Progenitor cell of endocrine pancreas (in vitro differentiated cells): ENCODE measurements at places on chromosomes 13 and 19.
A peak's percentile ranks its signal among the peaks of the same experiment; 100 is the strongest.

- peak overlapping the region; percentile 42 for H3K27ac ChIP-seq
- peaks cover 22% of the 10 kb centered on the region for H3K4me1 ChIP-seq
- no peaks in the 10 kb centered on the region for H3K27me3 ChIP-seq
- H3K4me3 ChIP-seq = no peak overlapping the region
- DNase-seq = no peak
These were observed 55.2 kb downstream of the ATP7B start for GRCh38 chr13:51955816-51956603.

GRCh38 chr13:48998641-48999292 is 23.1 kb downstream of the FNDC3A start:
- no peak overlapping the region for H3K4me3 ChIP-seq
- no peak for DNase-seq
- no peak overlapping the region for H3K27ac ChIP-seq
- no peaks in the 10 kb centered on the region for H3K4me1 ChIP-seq
- H3K36me3 ChIP-seq = peaks cover 37% of the 10 kb centered on the region

- H3K27me3 ChIP-seq = no peaks in the 10 kb centered on the region
- no peak for DNase-seq
- H3K4me3 ChIP-seq = no peak overlapping the region
- peaks cover 19% of the 10 kb centered on the region for H3K36me3 ChIP-seq
- H3K4me1 ChIP-seq = no peaks in the 10 kb centered on the region
- no peak overlapping the region for H3K27ac ChIP-seq
These were observed 104.5 kb downstream of the PIBF1 start for GRCh38 chr13:72886272-72887067.

DNA sequence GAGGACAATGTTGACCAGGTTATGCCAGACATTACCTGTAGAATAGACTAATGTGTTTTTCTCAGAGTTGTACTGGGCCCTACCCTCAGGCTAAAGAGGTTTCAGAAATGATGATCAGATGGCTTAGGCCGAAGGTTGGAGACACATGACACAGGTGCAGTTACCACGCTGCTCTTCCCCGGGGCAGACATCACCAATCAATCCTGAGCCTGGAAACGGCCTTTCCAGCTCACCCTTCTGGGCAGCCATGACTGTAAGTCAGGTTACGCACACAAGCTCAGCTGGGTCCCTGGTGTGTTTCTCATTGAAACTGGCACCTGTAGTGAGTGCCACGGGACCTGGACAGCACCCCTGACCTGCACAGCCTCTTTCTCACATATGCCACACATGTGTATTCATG is 299.3 kb downstream of the UQCRFS1 start:
- H3K36me3 ChIP-seq = no peaks in the 10 kb centered on the region
- no peaks in the 10 kb centered on the region for H3K4me1 ChIP-seq
- no peak overlapping the region for H3K27ac ChIP-seq
- DNase-seq = no peak
- no peak overlapping the region for H3K4me3 ChIP-seq
- peaks cover 33% of the 10 kb centered on the region for H3K27me3 ChIP-seq

GRCh38 chr13:29435125-29435911 is 160.2 kb downstream of the SLC7A1 start:
- no peaks in the 10 kb centered on the region for H3K36me3 ChIP-seq
- H3K27me3 ChIP-seq = peaks cover 6% of the 10 kb centered on the region
- DNase-seq = no peak

DNA sequence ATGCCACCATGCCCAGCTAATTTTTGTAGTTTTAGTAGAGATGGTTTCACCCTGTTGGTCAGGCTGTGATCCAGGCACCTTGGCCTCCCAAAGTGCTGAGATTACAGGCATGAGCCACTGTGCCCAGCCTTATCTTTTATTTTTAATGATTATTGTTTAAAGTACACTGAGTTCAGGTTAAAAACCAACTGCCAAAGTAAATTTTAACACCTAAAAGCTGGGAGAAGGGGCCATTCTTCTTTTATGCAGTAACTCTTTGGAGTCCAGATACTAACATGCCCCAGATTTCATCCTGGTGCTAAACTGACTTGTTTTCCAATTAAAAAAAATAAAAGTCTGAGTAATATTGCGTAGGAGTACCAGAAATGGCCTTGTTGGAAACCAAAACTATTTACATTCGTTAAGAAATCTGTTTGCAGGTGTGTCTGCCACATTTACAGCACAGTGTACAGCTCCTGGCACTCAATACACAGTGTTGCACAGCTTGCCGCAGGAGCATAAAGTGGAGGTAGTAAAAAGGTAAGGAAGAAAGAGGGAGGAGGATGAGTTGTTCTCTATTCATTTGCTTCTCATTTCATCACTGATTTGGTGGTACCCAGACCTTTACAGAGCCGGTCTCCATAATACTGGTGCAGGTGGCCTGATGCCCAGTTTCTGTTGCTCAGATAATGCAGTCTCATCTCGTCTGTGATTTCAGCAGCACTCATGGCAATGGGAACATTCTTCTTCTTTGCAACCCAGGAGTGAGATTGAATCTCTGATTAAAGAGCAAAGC is 108.9 kb downstream of the PCCA start:
- H3K4me1 ChIP-seq = peaks cover 14% of the 10 kb centered on the region
- H3K4me3 ChIP-seq = no peak overlapping the region

DNA sequence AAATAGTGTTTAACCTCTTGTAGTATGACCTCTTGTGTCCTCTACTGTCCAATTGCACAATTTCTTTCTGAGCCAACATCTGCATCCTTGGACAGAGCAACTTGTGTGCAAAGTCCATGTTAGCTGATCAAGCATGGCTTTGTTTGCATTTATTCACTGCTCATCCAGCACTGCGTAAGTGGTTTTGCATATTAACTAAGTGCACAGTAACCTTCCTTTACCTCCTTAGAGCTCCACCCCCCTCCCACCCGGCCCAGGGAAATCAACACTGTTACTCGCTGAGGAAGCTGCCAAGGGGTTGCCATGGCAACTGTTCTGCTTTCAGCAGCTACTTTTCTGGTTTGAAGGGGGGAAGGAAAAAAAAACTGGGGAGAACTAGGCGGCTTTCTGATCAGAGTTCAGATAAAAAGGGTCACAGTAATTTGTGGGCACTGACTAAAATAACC is 153.5 kb upstream of the KLF12 start:
- no peaks in the 10 kb centered on the region for H3K36me3 ChIP-seq
- peaks cover 8% of the 10 kb centered on the region for H3K27me3 ChIP-seq
- H3K27ac ChIP-seq = peak overlapping the region; percentile 13
- no peak for DNase-seq
- H3K4me3 ChIP-seq = no peak overlapping the region

DNA sequence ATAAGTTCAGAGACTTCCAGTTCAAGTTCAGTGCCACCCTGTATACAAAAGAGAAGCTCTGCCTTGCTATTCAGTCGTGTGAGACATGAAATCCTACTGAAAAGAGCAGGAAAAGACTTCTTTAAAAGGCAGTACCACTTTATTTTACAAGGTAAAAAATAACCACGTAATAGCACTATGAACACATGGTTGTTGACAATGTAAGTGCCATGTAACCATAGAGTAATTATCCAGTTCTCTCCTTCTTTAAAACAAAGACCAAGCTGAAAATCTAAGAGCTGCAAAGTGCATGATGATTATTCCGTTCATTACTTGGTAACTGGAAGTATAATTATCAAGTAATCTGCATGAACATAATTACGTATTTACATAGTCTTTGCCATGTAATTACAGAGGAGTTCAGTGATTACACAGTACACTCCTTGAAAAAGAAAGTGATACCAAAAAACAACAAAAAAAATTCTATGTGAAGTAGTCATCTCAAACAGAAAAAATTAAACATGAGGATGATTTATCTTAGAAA is 288.7 kb downstream of the EFNB2 start:
- peaks cover 3% of the 10 kb centered on the region for H3K27me3 ChIP-seq
- DNase-seq = no peak
- H3K27ac ChIP-seq = no peak overlapping the region
- no peak overlapping the region for H3K4me3 ChIP-seq
- peaks cover 18% of the 10 kb centered on the region for H3K4me1 ChIP-seq
- no peaks in the 10 kb centered on the region for H3K36me3 ChIP-seq

DNA sequence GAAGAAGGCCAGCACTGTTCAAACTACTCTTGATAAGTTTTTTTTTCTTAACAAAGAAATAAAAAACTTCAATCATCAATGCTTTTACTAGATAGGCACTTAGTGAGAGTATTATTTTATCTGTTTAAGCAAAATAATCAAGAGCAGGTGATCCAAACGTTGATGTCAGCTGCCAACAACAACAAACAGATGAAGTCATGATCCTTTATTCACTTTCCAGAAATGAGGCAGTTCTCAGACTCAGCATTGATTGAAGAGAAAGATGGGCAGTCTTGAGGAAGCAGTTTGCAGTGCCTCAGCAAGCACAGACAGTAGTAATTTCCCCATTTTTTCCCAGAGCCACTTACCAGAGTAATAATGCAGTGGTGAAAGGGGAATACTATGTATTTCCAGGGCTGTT is 38.4 kb upstream of the CSNK1A1L start:
- H3K27me3 ChIP-seq = no peaks in the 10 kb centered on the region
- H3K4me3 ChIP-seq = no peak overlapping the region
- no peaks in the 10 kb centered on the region for H3K36me3 ChIP-seq
- H3K4me1 ChIP-seq = no peaks in the 10 kb centered on the region
- DNase-seq = no peak

GRCh38 chr19:13597640-13598039 is 91.4 kb upstream of the CACNA1A start:
- H3K4me3 ChIP-seq = no peak overlapping the region
- no peak overlapping the region for H3K27ac ChIP-seq
- H3K36me3 ChIP-seq = no peaks in the 10 kb centered on the region
- DNase-seq = peak; percentile 22
- H3K4me1 ChIP-seq = no peaks in the 10 kb centered on the region

- H3K27ac ChIP-seq = no peak overlapping the region
- DNase-seq = no peak
- H3K36me3 ChIP-seq = no peaks in the 10 kb centered on the region
- H3K4me1 ChIP-seq = no peaks in the 10 kb centered on the region
- no peak overlapping the region for H3K4me3 ChIP-seq
- H3K27me3 ChIP-seq = peaks cover 4% of the 10 kb centered on the region
These were observed 17.8 kb upstream of the EMC10 start for GRCh38 chr19:50458396-50459066.

DNA sequence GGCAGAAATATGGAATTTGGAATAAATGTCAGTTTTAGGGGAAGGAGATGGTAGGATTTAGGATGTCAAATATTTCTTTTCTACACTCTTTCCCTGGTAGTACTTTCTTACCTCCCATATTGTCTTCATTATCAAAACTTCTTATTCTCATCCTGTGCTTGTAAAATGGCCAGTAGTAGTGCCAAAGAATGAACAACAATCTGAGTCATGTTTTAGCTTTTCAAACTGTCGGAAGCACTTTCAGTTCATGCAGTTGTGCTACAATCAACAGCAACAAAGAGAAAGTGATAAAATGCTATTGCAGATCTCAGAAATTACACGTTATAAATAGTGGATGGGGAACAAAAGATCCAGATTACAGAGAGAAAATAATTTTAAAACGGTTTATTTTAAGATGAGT is 193.7 kb upstream of the RXFP2 start:
- H3K27me3 ChIP-seq = no peaks in the 10 kb centered on the region
- no peaks in the 10 kb centered on the region for H3K36me3 ChIP-seq
- H3K4me3 ChIP-seq = no peak overlapping the region
- peaks cover 2% of the 10 kb centered on the region for H3K4me1 ChIP-seq

GRCh38 chr19:17160908-17161307 is 54.2 kb upstream of the USE1 start:
- no peak overlapping the region for H3K4me3 ChIP-seq
- peak overlapping the region; percentile 33 for H3K27ac ChIP-seq
- peaks cover 28% of the 10 kb centered on the region for H3K36me3 ChIP-seq
- no peaks in the 10 kb centered on the region for H3K4me1 ChIP-seq
- no peak for DNase-seq

DNA sequence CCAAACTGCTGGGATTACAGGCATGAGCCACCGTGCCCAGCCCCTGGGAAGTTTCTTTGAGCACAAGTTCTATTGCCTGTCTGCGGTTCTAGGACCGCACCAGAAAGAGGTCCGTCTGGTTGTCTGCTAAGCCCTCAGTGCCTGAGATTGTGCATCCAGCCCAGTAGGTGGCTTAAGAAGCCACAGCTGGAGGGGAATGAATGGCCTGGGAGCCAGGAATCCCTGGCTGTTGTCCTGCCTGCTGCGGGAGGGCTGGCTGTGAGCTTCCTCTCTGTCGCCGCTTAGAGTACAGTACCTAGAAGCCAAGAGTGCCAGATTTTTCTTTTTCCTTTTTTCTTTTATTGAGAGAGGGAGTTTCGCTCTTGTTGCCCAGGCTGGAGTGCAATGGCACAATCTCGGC is 4.2 kb upstream of the TYK2 start:
- H3K4me3 ChIP-seq = no peak overlapping the region
- H3K4me1 ChIP-seq = peaks cover 6% of the 10 kb centered on the region
- no peak for DNase-seq
- H3K27me3 ChIP-seq = no peaks in the 10 kb centered on the region
- no peaks in the 10 kb centered on the region for H3K36me3 ChIP-seq
- no peak overlapping the region for H3K27ac ChIP-seq

DNA sequence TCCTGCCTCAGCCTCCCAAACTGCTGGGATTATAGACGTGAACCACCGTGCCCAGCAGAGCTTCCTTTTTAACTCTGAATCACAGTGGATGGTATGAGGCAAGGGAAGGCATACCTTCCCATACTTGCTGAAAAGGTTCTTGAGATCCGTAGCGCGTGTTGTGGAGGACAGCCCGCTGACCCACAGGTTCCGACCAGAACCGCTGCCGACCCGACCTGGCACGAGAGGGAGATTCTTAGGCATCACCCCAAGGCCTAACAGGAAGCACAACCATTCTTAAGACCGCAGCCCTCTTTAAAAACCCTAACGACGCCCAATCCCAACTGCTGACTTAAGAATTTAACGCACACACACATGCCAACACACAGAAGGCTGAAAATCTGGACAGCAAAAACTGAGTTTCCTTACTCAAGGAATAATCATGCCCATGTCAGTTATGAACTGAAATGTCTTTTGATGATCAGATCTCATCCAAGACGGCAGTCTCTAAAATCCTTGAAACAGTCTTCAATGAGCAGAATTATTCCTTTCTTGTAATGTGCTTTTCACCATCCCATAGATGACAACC is 12.6 kb downstream of the SAFB2 start:
- DNase-seq = no peak
- no peak overlapping the region for H3K4me3 ChIP-seq
- peak overlapping the region; percentile 35 for H3K27ac ChIP-seq

DNA sequence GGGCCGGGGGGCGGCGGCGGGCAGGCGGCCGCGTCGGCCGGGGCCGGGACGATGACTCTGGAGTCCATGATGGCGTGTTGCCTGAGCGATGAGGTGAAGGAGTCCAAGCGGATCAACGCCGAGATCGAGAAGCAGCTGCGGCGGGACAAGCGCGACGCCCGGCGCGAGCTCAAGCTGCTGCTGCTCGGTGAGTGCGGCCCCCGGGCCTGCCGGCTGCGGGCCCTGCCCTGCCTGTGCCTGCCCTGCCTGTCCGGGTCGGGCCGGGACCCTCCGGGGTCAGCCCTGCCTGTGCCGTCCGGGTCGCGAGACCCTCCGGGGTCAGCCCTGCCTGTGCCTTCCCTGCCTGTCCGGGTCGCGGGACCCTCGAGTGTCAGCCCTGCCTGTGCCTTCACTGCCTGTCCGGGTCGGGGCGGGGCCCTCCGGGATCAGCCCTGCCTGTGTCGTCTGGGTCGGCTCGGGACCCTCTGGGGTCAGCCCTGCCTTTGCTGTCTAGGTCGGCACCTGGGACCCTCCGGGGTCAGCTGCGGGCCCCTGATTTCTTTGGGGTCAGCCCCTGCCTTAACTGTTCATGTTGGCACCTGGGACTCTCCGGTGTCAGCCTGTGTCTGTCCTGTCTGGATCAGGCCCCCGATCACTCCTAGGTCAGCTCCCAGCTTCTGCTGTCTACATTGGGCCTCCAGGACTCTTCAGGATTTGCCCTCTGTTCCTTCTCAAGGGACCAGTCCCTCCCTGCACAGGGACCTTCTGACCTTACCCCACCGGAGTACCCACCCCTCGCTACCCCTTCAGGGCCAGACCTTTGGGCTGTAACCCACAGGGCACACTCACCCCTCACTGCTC is 659 bp downstream of the GNA11 start:
- H3K27ac ChIP-seq = peak overlapping the region; percentile 86
- H3K4me1 ChIP-seq = peaks cover 21% of the 10 kb centered on the region
- peak overlapping the region; percentile 83 for H3K4me3 ChIP-seq
- no peaks in the 10 kb centered on the region for H3K27me3 ChIP-seq
- DNase-seq = no peak
